ENCODE measurements at places on chromosomes 3 and 15.

GRCh38 chr3:106508331-106508893 lies 639.6 kb upstream of the CBLB start:
- DNase-seq = no peak

DNA sequence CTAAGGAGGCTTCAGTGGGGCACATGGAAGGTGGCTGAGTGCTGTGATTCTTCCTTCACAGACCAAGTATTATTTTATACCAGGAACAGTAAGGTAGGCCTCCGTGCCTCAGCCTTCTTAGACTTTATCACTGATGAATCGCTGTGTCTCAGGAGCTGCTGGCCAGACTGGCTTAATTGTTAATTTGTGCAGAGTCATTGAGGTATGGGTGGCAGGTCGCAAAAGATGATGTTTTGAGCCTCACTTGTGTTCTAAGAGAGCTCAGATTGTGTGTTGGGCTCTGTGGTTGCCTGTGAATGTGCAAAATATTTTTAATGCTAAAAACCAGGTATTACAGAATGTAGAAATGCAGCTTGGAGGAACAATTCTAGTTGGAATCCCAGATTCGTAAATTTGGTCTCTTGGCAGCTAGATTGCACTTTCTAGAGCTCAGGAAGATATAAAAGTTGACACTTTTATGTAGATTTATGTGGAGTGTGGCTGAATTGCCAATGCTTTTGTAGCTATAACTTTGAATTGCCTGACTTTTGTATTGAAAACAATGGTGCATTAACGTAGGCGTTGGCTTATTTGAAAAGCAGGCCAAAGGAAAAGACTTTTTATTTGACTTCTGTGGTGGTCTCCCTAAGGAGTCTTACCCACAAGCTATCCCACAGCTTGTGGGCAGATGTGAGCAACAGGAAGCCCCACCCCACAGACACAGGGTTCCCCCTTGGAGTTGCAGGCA lies 53.4 kb downstream of the LARS2 start:
- no peak for DNase-seq

DNA sequence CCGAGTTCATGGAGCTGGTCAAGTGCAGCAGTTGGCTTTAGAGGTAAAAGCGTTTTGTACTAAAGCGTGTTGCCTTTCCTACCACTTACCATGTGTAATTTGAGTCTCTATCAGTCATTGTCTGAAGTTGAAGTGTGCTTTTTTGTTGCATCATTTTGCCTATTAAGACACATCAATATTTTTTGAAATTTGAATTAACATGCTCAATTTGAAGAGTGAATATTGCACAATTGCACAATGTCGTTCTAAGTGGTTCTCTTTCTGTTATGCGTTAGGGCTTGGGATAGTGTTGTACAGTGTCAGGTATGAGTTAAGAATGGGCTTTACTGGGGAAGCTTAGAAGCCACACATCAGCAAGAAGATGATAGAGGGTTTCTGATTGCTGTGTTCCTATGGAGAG lies 84.0 kb upstream of the ACKR4 start:
- no peak for DNase-seq

- DNase-seq = no peak
Observed at GRCh38 chr15:43102187-43102586, 3.7 kb downstream of the UBR1 start.

- no peak for DNase-seq
Observed at GRCh38 chr3:62128051-62128450, 245.3 kb downstream of the FEZF2 start.

DNA sequence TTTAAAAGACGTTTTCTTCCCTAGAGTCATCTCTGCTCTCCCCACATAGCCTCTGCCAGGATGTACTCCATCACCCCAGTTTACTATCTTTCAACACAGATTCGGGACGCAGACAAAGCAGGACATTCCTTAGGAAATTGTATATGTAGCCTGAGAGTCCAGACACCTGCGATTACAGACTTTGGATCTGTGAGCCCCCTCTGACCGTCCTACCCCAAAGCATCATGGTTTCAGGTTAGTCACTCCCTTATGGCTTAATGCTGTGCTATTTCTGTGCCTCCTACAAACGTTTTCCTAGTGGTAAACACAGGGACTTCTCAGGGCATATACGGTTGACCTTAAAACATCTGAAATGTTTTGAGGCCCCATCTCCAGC lies 234.0 kb upstream of the BHLHE40 start:
- DNase-seq = no peak

DNA sequence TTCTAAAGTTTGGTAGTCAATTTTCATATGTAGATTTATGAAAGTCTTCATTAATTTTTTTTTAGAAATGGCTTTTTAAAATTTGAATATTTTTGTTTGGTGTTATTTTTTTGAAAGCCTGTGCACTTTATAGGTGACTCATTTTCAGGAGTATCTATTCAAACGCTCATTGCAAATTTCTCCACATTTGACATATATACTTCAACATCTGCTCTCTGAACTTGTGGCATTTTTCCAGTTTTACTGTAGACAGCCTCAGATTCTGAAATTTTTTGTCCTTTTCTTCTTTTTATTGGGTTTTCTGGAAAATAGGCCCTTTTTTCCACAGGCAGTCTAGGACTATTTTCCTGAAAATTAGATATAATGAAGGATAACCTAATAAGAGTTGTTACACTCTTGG lies 396.6 kb downstream of the RBMS3 start:
- no peak for DNase-seq

DNA sequence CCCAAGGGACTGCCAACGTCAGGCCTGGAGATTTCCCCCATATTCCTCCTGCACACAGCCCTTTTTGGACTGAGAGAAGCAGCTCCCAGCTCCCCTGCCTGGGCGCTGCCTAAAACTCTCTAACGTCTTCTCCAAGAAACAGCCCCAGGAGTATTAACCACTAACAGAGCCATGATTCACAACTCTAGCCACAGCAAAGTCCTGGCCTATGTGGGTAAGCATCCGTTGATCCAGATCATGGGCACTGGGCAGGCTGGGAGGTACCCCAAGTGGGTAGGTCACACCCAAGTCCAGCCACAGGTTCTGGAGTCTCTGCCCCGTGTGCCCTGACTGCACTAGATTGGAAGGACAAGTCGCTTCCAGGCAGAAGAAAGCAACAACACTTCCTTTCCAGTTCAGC lies 31.9 kb downstream of the NBEAL2 start:
- no peak for DNase-seq

- DNase-seq = no peak
Observed at GRCh38 chr3:127794972-127795371, 27.3 kb downstream of the MGLL start.

- DNase-seq = no peak
Observed at GRCh38 chr15:23439513-23439912, 7.5 kb downstream of the GOLGA6L2 start.

Measured in stimulated activated CD4-positive, alpha-beta T cell treated with anti-CD3 and anti-CD28 coated beads, Interleukin-12 subunit alpha, Interleukin-12 subunit beta, amount 100 ng/mL, for 24 hours (primary cell).